Stimulated activated CD4-positive, alpha-beta T cell treated with anti-CD3 and anti-CD28 coated beads, Interleukin-1b, Interleukin-23, amount 100 ng/mL, for 48 hours (primary cell): ENCODE measurements at places on chromosomes 1 and 21.
A peak's percentile ranks its signal among the peaks of the same experiment; 100 is the strongest.

DNA sequence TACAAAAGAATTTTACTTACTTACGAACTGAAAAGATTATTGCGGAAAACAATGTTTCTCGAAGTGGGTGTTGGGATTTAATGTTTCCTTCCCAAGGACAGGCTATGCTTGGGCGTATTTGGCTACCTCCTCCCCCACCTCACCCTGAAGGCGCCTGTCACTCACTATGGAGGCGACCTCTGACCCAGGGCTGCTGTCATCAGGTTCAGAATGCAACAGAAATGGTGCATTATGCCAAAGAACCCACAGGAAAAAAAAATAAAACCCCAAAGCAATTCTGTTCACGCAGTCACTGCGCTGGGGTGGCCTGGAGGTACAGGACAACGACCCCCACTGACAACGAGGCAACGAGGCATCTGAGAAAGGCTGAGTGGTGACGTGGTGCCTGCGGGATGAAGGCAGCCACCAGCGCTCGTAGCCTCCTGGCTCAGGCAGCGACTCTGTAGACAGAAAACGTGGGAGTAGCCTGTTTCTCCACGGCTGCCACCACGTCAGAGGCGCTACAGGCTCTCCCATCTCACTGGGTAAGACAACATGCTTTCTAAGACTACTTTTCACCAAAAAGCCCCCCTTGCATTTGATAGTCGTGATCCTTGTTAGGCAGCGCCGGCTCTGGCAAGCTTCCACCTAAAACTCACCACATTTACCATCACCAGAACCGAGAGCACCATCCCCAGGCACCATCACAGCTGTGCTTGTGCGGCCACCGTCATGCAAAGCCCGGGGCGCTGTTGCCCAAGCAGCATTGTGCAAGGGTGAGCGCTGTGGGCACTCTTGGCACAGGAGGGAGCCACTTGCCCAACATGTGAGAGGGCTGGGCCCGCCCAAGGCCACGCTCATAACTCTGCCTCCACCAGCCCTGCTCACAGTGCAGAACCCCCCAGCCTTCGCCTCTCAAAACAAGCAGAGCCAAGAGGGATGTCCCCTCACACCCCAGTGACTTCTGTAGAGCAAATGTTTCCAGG is 14.3 kb downstream of the NADK start:
- DNase-seq, result no peak

- peak; percentile 54 for DNase-seq
Measured at GRCh38 chr1:225460737-225461532, 33.1 kb upstream of the LBR start.

DNA sequence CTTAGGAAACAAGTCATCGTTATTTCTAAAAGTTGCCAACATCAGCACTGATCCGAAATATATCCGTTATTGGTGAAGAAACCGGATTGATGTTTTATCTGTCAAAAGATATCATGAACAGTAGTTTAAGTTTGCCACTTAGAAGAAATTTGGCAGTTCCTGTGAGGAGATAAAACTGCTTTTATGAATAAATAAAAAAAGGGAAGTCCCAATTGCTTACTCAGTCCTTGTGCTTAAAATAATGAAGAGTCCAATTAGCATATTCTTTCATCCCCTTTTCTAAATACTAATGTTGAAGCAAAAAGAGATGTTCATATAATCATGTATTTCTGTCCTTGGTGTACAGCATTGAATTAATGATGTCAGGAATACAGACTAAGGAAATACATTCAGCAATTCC is 164.6 kb downstream of the NCAM2 start:
- no peak for DNase-seq

DNA sequence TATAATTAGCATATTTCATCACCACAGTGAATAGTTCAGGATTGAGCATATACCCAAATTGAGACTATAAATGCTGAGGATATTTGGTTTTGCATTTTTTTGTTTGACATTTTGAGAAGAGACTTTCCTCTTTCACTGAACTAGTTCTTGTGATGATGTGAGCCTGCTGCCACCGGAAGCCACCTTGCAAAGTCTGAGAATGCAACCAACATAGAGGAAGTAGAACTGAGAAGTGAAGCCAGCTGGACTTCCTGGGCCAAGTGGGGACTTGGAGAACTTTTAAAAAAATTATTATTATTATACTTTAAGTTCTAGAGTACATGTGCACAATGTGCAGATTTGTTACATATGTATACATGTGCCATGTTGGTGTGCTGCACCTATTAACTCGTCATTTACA is 102.3 kb downstream of the RPE65 start:
- DNase-seq, result no peak

DNA sequence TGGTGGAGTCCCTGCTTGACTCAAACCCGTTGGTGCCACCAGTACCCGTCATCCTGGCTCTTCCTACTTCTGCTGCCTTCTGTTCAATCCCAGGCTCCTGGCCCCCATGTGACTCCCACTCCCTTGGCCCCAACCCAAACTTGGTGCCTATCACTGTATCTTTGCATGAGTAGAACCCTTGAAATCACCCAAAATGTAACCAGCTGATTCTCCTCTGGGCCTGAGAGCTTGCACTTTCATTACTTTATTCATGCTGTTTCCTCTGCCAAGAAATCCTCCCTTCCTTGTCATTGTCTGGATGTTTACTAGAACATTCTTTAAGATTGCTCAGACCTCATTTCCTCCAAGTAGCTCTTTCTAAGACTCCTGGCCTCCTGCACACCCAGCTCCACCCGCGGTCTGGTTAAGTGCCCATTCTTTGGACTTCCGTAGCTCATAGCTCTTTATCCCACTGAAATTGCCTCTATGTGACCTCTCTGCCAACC is 15.7 kb downstream of the PTAFR start:
- DNase-seq, result no peak

- no peak for DNase-seq
Measured at GRCh38 chr1:63328781-63329180, 6.4 kb downstream of the FOXD3 start.

DNA sequence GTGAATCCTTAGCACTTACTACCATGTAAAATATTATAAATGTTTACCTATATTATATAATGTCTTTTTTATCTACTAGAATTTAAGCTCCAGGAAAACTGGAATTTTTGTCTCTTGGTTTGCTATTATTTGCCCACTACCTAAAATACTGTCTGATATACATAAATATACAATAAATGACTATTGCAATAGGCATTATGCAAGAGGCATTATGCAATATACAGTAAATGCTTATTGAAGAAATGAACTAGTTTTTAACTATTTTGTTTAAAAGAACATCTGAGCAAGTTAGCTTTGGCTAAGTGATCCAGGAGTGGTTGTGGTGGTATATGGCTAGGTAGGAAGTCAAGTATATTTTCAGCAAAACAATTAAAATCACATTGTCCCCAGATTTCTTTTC is 640.2 kb upstream of the PKN2 start:
- no peak for DNase-seq

GRCh38 chr21:33886321-33886720 is 29.3 kb downstream of the ATP5PO start:
- DNase-seq, result no peak

DNA sequence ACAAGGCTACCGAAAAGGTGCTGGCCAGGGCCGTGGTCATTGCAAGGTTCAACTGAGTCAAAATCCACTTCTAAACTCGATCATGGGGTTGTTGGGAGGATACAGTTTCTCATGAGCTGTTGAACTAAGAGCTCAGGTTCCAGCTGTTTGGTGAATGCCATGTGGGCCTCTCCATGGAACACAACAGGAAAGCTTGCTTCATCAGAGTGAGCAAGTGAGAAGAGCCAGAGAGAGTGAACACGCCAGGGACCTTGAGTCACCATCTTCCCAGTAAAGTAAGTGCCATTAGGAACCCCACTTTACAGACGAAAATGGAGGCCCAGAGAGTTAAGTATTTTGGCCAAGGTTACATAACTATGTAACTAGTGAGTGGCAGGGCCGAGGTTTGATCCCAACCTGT is 475.1 kb upstream of the VAMP3 start:
- DNase-seq, result no peak

- DNase-seq, result no peak
Measured at GRCh38 chr1:32525661-32526444, 13.4 kb upstream of the ZBTB8A start.

- DNase-seq, result no peak
Measured at GRCh38 chr1:198612471-198613260, 26.2 kb upstream of the PTPRC start.

DNA sequence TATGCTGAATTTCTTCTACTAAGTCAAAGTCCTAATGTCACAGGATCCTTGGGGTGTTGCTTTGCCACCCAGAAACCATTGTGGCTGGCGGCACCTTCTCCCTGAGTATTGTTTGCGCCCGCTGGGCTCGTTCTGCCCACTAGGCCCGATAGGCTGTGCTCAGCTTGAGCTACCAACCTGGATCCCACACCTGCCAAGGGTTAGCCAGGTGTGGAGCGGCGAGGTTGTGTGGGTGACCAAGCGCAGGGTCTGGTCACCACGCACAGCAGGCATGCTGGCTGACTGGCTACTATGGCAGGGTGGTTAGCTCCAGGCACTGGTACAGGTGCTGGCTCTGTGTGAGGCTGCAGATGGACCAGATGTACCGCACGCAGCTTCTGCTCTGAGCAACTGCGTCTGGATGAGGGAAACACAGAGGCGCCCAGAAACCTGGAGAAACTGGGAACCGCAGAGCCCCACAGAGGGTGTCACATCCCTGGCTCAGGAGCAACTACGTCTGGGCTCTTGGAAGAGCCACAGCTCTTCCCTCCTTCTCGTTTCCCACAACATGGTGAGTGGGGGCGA is 50.3 kb upstream of the SCYL3 start:
- DNase-seq, result no peak

DNA sequence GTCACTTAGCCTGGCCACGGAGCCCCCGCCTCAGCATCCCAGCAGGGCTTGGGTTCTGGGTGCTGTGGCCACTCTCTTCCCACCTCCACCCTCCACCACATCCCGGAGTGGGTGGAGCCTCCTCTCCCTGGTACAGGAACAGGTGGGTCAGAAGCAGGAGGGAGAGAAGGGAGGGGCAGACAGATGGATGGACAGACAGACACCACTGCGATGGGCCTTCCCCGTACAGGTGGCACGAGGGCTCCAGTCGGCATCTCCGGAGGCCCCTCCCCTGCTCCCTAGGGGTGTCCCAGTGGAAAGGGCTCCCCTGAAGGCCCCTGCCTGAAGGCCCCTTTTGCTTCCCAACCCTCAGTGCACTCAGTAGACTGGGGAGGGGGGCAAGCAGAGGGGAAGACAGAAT is 96.9 kb upstream of the TARDBP start:
- DNase-seq, result no peak

DNA sequence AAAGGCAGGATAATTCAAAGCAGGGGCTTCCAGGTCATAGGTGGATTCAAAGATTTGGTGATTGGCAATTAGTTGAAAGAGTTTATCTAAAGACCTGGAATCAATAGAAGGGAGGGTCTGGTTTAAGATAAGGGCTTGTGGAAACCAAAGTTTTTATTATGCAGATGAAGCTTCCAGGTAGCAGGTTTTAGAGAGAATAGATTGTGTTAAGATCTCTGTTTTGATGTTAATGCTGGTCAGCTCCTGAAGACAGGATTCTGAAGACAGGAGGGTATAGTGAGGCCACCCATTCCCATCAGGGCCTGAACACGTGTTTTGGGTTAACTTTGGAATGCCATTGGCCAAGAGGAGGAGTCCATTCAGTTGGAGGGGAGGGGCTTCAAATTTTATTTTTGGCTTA is 6.1 kb upstream of the PTBP2 start:
- DNase-seq, result no peak

DNA sequence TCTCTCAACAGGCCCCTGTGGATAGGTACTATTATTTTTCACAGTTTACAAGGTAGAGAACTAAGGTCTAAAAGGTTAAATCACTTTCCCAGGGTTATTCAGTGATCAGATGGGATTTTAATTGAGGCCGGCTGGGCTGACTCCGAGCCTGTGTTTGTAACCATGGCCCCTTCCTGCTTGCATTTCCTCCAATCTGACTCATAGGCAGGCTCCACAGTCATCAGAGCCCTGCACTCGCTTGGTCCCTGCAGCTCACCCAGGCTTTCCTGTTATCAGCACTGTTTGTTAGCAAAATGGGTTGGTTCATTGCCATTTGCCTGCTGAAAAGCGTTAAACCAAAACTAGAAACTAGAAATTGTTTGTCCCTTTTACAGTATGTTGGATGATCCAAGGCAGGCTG is 41.4 kb upstream of the LMX1A start:
- no peak for DNase-seq

- DNase-seq, result no peak
Measured at GRCh38 chr1:69987881-69988280, 217.5 kb downstream of the LRRC40 start.
